PC-9 (cell line): ENCODE measurements at places on chromosomes 12 and 14.

GRCh38 chr12:29743801-29744200, 39.9 kb downstream of the TMTC1 start:
- H3K4me3 ChIP-seq = no peak overlapping the region
- H3K27ac ChIP-seq = no peak overlapping the region
- no peaks in the 10 kb centered on the region for H3K27me3 ChIP-seq
- no peaks in the 10 kb centered on the region for H3K36me3 ChIP-seq
- DNase-seq = no peak
- no peaks in the 10 kb centered on the region for H3K4me1 ChIP-seq

DNA sequence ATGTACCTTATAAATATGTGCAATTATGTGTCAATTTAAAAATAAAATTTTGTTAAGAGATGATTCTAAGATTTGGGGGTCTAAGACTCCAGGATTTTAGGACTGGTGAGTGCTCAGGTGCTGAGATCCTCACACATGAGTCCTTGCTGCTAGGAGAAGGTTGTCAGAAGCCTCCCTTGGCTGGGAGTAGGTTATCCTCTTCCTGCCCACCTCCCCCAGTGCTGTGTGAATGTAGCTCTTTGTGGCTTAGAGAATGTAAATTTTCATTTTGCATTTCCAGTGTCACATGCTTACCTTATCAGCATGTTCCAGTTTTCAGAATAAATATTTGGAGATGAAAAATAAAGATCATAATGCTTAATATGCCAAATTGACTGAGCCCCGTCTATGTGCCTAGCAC, 114.2 kb upstream of the MDM1 start:
- no peaks in the 10 kb centered on the region for H3K27me3 ChIP-seq
- H3K36me3 ChIP-seq = no peaks in the 10 kb centered on the region
- H3K4me1 ChIP-seq = no peaks in the 10 kb centered on the region
- no peak overlapping the region for H3K4me3 ChIP-seq

DNA sequence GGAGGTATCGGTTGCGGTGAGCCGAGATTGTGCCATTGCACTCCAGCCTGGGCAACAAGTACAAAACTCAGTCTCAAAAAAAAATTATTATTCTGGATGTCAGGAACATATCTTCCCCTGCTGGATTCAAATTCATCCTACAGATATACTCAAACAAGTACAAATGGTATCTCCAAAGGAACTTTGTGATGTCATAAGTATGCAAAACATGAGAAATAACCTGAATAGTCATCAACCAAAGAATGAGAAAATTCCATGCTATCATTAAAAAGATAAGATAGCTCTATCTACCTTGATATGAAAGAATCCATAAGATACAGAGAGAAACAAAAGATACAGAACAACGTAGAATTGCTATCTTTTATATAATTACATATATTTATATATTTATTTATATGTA, 67.7 kb downstream of the EEA1 start:
- H3K4me1 ChIP-seq = no peaks in the 10 kb centered on the region
- no peak for DNase-seq
- no peaks in the 10 kb centered on the region for H3K27me3 ChIP-seq
- H3K36me3 ChIP-seq = peaks cover 6% of the 10 kb centered on the region; the same call in 1 of the 2 replicates
- H3K4me3 ChIP-seq = no peak overlapping the region

DNA sequence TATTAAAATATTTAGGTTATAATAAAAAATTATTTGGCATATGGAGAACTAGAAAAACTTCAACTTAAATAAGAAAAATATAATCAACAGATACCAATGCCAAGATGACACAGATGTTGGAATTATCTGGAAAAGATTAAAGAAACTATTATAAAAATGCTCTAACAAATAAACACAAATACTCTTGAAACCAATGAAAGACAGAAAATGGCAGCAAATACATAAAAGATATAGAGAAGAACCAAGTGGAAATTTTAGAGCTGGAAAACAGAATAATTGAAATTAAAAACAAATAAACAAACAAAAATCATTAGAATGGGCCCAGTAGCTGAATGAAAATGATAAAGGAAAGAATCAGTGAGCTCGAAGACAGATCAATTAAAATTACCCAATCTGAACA, 5.1 kb upstream of the NELL2 start:
- H3K4me1 ChIP-seq = no peaks in the 10 kb centered on the region
- DNase-seq = no peak
- H3K27ac ChIP-seq = no peak overlapping the region
- H3K36me3 ChIP-seq = no peaks in the 10 kb centered on the region

DNA sequence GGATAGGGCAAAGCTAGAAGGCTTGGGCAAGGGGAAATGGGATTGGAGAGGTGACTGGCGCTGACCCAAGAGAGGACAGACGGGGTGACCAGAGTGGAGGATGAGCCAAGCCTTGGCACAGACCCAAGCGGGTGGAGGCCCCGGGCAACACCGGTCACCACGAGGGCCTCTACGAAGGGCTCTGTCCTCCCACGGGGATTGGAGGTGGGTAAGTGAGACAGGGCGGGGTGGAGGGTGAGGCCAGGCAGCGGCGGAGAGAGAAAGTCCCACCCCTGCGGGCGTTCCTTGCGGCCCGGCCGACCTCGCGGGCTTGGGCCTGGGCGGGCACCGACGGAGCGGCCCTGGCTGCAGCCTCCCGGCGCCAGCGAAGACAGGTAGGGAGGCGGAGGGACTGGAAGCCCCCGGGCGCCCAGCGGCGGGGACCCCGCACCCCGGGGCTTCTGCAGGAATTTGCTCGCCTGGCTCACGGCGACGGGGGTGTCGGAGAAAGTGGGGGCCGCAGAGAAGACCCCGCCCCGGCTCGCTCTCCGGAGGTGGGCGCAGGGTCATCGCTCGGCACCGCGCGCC, at the start of gene PAPLN:
TSS of gene PAPLN (plus strand) at position 288 of the 567 bp plus-strand sequence. CDS start 2,273 bp downstream, outside the sequence.
- DNase-seq = no peak
- no peak within 1 kb of the TSS for H3K4me3 ChIP-seq
- peaks cover 4% of the 10 kb centered on the region; the same call in 1 of the 2 replicates for H3K4me1 ChIP-seq
- H3K27ac ChIP-seq = no peak within 1 kb of the TSS

- H3K27me3 ChIP-seq = no peaks in the 10 kb centered on the region
- H3K27ac ChIP-seq = no peak overlapping the region
- H3K4me1 ChIP-seq = peaks cover 6% of the 10 kb centered on the region
- H3K4me3 ChIP-seq = no peak overlapping the region
- no peak for DNase-seq
- no peaks in the 10 kb centered on the region for H3K36me3 ChIP-seq
Observed at GRCh38 chr12:126038434-126038833, 973.2 kb downstream of the AACS start.

- no peaks in the 10 kb centered on the region for H3K4me1 ChIP-seq
- 0 out of 2 replicates have a peak, but pooled peaks cover 7% of the 10 kb centered on the region for H3K27me3 ChIP-seq
- H3K36me3 ChIP-seq = no peaks in the 10 kb centered on the region
- DNase-seq = no peak
Observed at GRCh38 chr12:113087193-113087592, 30.7 kb downstream of the DTX1 start.

GRCh38 chr14:70707138-70708038, 65.7 kb downstream of the TTC9 start:
- DNase-seq = peak; percentile 92
- peaks cover 22% of the 10 kb centered on the region for H3K4me1 ChIP-seq
- no peak overlapping the region for H3K4me3 ChIP-seq
- H3K27me3 ChIP-seq = no peaks in the 10 kb centered on the region
- peak overlapping the region; percentile 67 for H3K27ac ChIP-seq
- H3K36me3 ChIP-seq = no peaks in the 10 kb centered on the region

GRCh38 chr12:116547955-116548501, 11.2 kb upstream of the MAP1LC3B2 start:
- no peaks in the 10 kb centered on the region for H3K36me3 ChIP-seq
- peaks cover under 1% of the 10 kb centered on the region; the same call in 1 of the 2 replicates for H3K4me1 ChIP-seq
- H3K27me3 ChIP-seq = no peaks in the 10 kb centered on the region
- H3K4me3 ChIP-seq = no peak overlapping the region
- no peak for DNase-seq

GRCh38 chr14:78612666-78613065, 442.5 kb downstream of the NRXN3 start:
- H3K4me3 ChIP-seq = no peak overlapping the region
- no peaks in the 10 kb centered on the region for H3K36me3 ChIP-seq
- H3K27me3 ChIP-seq = no peaks in the 10 kb centered on the region
- no peaks in the 10 kb centered on the region for H3K4me1 ChIP-seq

DNA sequence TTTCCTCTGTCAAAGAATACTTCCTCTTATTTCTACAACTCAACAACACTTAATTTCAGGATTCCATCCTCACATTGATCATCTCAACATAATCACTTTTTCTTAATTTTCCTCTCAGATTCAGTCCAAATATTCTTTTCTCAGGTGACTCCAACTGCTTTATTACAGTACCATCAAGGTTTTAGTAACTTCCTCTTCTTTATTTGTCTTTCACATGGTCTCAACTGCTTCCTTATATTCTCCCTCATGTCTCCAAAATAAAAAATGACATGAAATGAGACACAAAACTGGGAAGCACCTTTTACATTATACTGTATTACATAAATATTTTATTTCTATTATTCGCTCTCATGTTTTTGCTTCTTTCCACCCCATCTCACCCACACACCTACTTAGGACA, 55.5 kb downstream of the PPP2R5E start:
- no peak overlapping the region for H3K27ac ChIP-seq
- H3K27me3 ChIP-seq = no peaks in the 10 kb centered on the region
- no peaks in the 10 kb centered on the region; the same call in 1 of the 2 replicates for H3K36me3 ChIP-seq

GRCh38 chr12:46515829-46516228, 143.3 kb upstream of the SLC38A2 start:
- no peak overlapping the region for H3K27ac ChIP-seq
- H3K27me3 ChIP-seq = no peaks in the 10 kb centered on the region

- no peak for DNase-seq
- peaks cover 24% of the 10 kb centered on the region for H3K27me3 ChIP-seq
- no peak overlapping the region for H3K4me3 ChIP-seq
- H3K4me1 ChIP-seq = no peaks in the 10 kb centered on the region
- no peaks in the 10 kb centered on the region for H3K36me3 ChIP-seq
- H3K27ac ChIP-seq = no peak overlapping the region
Observed at GRCh38 chr12:54486173-54486867, 11.2 kb upstream of the NCKAP1L start.

- no peak for DNase-seq
- no peaks in the 10 kb centered on the region for H3K27me3 ChIP-seq
- peaks cover 53% of the 10 kb centered on the region for H3K4me1 ChIP-seq
- peaks cover 10% of the 10 kb centered on the region; the same call in 1 of the 2 replicates for H3K36me3 ChIP-seq
- no peak overlapping the region for H3K4me3 ChIP-seq
Observed at GRCh38 chr12:124395284-124395752, 100.4 kb downstream of the RFLNA start.

GRCh38 chr12:3046441-3047200, 30.6 kb upstream of the TSPAN9 start:
- H3K36me3 ChIP-seq = no peaks in the 10 kb centered on the region
- H3K27ac ChIP-seq = no peak overlapping the region
- H3K4me3 ChIP-seq = no peak overlapping the region
- H3K4me1 ChIP-seq = no peaks in the 10 kb centered on the region

GRCh38 chr14:52033101-52033642, 35.7 kb downstream of the NID2 start:
- H3K27ac ChIP-seq = peak overlapping the region; percentile 58
- H3K4me3 ChIP-seq = no peak overlapping the region
- H3K27me3 ChIP-seq = no peaks in the 10 kb centered on the region
- peaks cover 12% of the 10 kb centered on the region; the same call in 1 of the 2 replicates for H3K4me1 ChIP-seq

DNA sequence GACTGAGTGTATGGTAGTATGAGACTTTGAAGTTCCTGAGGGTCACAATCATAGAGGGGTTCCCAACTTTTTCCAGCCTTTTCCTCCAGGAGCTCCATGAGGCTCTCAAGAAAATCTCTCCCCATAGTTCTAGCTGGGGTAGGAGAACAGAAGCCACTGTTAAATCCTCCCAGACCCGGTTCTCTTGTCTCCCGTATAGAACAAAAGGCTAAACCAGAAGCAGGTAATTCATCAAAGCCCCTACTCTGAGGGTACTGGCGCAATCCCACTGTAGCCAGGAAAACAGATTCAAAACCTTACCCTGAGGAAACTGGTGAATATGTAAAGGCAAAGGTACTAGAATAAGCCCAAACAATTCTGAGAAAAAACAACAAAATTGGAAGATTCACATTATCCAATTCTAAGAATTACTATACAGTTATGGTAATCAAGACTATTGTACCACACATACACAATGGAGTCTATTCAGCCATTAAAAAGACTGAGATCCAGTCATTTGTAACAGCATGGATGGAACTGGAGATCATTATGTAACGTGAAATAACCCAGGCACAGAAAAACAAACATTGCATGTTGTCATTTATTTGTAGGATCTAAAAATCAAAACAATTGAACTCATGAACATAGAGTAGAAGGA, 20.5 kb downstream of the OR8S1 start:
- H3K36me3 ChIP-seq = no peaks in the 10 kb centered on the region
- H3K4me3 ChIP-seq = no peak overlapping the region

DNA sequence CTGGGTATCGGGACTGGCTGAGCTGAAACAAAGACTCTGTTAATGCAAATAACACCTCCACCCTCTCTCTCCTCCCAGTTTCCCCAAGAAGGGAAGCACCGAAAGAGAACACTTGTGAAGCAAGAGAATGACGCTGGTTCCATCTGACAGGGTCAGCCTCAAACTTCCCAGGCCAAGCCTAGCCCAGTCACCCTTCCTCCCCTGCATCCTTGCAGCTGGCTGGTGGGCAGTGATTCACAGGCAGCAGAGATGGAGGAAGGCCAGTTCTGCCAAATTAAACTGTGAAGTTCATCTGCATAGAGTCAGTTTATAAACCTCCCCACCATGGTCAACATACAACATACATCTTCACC, 2.8 kb downstream of the LRRC74A start:
- H3K27me3 ChIP-seq = peaks cover 96% of the 10 kb centered on the region
- H3K27ac ChIP-seq = no peak overlapping the region
- DNase-seq = no peak
- H3K4me3 ChIP-seq = no peak overlapping the region
- H3K4me1 ChIP-seq = no peaks in the 10 kb centered on the region
- H3K36me3 ChIP-seq = no peaks in the 10 kb centered on the region

DNA sequence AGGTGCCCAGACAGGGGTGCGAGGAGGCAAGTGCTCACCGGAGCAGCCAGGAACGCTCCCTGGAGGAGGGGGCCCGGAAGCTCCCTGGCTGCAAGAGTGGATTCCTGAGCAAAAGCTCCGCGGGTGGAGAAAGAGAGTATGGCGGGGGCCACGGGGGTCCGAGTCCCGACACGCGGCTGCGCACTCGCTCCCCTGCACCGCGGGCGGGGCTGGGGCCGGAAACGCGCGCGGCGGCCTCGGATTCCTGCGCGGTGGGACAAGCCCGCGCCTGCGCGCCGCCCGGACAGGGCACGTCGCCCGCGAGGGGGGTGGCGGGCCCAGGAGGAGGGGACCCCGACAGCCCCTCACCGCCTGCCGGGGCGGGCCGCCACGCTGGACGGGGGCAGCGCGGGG, 27.8 kb upstream of the GPR132 start:
- peak; percentile 63 for DNase-seq
- no peaks in the 10 kb centered on the region for H3K27me3 ChIP-seq
- peaks cover 54% of the 10 kb centered on the region for H3K4me1 ChIP-seq
- peak overlapping the region; percentile 91 for H3K27ac ChIP-seq
- H3K4me3 ChIP-seq = peak overlapping the region; percentile 96

DNA sequence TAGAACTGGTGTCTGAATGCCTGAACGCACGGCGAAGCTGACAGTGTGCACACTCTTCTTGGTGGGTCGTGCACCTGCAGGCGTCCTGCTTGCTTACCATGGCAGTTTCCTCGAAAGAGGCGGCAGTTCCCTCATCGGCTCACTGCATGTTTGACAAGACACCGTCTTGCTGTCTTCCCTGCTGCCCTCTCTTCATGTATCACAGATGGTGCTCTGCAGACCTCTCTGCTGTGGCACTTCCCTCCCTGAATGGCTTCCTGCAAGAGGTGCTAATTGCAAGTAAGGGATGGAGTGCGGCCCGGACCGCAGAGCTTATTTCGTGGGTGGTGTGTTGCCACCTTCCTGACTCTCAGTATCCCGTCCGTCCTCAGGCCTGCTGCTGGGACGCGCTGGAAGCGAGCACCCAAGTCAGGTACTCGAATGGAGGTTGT, 156.7 kb upstream of the RTL1 start:
- peaks cover 83% of the 10 kb centered on the region for H3K27me3 ChIP-seq
- no peaks in the 10 kb centered on the region for H3K4me1 ChIP-seq
- H3K4me3 ChIP-seq = no peak overlapping the region
- no peaks in the 10 kb centered on the region for H3K36me3 ChIP-seq
- H3K27ac ChIP-seq = no peak overlapping the region
- no peak for DNase-seq
